ENCODE measurements at places on chromosomes 4 and X.

- DNase-seq: no peak
Measured at GRCh38 chr4:47945930-47946726, 31.7 kb upstream of the NFXL1 start.

DNA sequence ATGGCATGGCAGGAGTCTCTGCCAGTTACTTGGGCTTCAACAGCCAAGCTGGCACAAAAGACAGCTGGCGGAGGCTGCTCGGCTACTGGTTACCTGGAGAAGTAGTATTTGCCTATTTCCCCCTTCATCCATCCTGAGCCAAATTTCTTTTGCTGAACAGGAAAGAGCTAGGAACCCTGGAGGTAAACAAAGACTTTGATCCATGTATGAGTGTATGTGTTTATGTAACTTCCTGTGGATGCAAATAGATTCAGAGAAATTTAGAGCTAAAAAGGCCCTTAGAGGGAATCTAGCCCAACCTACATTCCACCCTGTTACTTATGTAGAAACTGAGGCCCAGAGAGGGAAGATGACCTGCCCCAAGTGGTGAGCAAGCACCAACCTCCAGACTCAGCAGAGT lies 11.2 kb downstream of the AWAT2 start:
- no peak for DNase-seq

GRCh38 chrX:12441381-12442128 lies 303.3 kb downstream of the FRMPD4 start:
- DNase-seq: no peak

DNA sequence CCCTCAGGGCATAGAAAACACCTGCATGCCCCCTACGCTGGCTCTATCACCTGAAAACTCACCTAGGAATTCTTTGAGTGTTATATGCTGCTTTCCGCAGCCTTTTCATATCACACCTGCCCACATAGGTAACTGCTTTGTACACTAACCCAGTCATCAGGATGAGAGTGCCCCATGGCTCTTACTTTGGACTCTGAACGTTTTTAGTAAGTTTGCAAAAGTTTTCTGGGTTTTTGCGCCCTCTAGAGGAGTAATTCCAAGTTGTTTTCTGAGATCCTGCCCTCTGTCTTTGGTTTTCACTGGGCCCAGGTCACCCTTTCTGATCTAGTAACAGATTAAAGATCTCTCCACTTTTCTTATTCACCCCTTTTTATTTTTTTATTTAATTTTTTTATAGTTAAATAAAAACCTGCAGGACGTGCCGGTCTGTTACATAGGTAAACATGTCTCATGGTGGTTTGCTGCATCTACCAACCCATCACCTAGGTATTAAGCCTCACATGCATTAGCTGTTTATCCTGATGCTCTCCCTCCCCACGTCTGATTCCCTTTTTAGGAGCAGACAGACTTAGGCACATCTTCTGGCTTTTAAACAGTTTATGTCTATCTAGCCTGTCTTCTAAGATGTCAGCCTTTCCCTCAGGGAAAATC lies 139.2 kb downstream of the NWD2 start:
- peak; percentile 56 for DNase-seq

DNA sequence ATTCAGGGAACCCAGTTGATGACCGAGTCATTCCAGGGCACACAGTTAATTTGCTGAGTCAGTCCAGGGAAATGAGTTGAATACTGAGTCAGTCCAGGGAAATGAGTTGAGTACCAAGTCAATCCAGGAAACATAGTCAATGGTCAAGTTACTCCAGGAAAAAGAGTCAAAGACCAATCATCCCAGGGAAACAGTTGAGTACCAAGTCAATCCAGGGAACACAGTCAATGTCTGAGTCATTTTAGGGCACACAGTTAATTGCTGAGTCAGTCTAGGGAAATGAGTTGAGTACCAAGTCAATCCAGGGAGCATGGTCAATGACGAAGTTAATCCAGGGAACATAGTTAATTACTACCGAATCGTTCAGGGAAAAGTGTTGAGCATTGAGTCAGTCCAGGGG lies 754.4 kb downstream of the NLGN4X start:
- DNase-seq: no peak

- DNase-seq: no peak
Measured at GRCh38 chr4:159117564-159117963, 14.7 kb downstream of the RAPGEF2 start.

GRCh38 chrX:102491766-102492165 lies 20.2 kb upstream of the TCP11X2 start:
- no peak for DNase-seq

- DNase-seq: no peak
Measured at GRCh38 chrX:103513476-103514108, 5.7 kb downstream of the RAB40A start.

DNA sequence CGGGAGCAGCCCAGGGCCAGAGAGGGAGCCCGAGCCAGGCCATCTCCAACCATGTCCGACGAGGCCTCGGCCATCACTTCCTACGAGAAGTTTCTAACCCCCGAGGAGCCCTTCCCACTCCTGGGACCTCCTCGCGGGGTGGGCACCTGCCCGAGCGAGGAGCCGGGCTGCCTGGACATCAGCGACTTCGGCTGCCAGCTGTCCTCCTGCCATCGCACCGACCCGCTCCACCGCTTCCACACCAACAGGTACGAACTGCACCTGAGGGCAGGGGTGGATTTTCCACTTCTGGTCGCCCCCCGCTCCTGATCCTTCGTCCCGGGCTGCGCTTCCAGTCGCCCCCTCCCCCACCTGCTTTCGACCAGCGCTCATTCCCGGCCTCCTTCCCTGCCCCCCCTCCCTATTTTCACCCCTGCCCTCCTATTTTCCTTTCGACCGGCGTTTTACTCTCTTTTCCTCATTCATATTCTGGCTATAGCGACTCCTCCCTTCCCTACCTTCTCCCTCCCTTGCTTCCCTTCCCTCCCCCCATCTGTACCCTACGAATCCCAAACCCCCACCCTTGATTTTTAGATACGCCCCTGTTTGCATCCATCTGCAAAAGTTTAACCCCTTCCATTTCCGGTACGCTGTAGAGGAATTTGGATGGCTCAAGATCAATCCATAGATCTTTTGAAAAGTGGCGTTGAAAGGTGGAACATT lies 633 bp downstream of the FAM199X start:
- DNase-seq: no peak

DNA sequence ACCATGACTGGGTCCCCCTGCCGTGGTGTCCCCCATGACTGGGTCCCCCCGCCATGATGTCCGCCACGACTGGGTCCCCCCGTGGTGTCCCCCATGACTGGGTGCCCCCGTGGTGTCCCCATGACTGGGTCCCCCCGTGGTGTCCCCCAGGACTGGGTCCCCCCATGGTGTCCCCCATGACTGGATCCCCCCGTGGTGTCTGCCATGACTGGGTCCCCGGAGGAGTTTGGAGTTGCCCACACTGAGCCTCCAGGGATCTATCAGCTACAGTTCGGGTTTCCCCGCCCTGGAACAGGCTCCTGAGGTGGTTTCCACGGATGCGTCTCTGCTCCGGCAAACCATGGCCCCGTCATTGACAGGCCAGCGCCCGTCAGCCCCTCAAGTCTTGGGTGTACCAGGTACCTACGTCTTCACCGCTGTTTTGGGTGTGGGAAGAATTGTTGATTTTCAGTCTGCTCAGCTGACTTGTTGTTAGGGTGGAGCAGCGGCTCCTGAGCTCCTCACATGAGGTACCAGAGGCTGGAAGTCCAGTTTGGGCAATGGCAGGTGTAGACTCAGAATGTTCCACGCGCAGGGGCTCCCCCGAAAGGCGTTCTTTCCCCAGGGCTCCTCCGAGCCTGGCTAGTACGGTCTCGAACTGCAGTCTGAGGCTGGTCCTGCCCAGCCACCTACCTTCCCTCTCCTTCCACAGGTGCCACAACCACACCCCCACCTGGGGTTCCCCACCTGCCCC lies 8.3 kb upstream of the PDE6B start:
- no peak for DNase-seq

DNA sequence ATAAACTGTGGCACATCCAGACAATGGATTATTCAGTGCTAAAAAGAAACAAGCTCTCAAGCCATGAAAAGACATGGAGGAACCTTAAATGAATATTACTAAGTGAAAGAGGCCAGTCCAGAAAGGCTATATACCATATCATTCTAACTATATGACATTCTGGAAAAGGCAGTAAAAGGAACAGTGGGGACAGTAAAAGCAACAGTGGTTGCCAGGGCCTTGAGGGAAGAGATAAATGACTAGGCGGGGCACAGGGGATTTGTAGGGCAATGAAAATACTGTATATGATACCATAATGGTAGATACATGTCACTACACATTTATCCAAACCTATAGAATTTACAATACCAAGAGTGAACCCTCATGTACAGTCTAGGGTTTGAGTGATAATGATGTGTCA lies 115.3 kb downstream of the ATP8A1 start:
- DNase-seq: peak; percentile 4

GRCh38 chr4:38610521-38610920 lies 53.5 kb upstream of the KLF3 start:
- DNase-seq: no peak

GRCh38 chr4:6281436-6282313 lies 12.0 kb downstream of the WFS1 start:
- no peak for DNase-seq

DNA sequence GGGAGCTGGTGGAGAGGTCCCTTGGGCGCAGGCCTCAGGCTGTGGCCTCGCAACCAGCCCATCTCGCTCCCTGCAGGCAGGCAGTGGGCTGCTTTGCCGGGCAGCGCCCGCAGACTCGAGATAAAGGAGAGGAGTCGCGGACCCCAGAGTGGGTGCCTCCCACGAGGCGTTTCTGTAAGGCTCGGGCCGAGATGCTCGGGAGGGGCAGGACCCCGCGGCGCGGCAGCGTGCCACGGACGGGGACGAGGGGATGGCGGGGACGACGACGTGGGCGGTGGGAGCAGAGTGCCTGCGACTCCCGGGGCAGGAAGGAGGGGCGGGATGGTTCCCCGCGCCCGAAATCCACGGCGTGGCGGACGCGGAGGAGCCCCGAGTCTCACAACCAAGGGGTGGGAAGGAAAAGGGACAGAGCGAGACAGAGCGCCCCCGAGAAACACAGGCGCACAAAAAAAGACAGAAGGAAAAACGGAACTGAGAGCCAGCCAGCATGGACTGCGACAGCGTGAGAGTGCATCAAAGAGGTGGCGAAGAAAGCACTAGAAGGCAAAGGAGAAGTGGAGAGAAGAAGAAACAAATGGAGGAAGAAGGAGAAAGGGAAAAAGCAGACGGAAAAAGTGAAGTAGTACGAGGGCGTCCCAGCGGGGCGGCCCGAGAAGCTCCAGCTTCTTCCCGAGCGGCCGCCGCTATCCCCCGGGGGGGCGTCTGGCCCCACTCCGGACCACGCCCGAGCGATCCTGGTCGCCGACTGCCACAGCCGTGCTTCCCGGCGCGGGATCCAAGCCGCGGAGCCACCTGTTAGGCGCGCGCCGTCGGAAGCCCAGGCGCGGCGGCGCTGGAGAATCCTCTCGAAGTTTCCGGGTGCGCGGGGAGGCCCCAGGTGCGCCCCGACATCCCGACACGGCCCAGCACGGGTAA lies 1.5 kb downstream of the BEND4 start:
- DNase-seq: no peak

GRCh38 chr4:169582706-169583105 lies 29.7 kb downstream of the NEK1 start:
- DNase-seq: no peak

DNA sequence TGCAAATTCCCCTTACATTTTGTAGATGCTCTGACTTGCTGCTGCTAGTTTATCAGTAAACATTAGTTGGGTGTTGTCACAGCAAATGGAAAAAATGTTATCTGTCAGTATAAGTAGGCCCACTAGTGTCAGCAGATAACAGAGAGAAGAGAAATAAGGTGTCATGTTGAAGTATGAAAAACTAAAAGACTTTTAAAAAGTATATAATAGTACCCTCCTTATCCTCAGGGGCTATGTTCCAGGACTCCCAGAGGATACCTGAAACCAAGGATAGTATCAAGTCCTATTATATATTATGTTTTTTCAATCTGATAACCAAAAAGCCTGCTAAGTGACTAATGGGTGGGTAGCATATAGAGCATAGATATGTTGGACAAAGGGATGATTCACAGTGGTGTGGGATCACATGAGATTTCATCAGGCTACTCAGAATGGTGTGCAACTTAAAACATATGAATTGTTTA lies 11.6 kb upstream of the BMP2K start:
- DNase-seq: peak; percentile 96

- no peak for DNase-seq
Measured at GRCh38 chrX:9997041-9997440, 29.9 kb downstream of the CLDN34 start.

- peak; percentile 30 for DNase-seq
Measured at GRCh38 chrX:155893521-155893920, 12.4 kb downstream of the VAMP7 start.

GRCh38 chrX:41382714-41383645 lies 49.0 kb downstream of the DDX3X start:
- DNase-seq: no peak

- DNase-seq: no peak
Measured at GRCh38 chr4:185839194-185839712, 27.3 kb upstream of the SORBS2 start.

DNA sequence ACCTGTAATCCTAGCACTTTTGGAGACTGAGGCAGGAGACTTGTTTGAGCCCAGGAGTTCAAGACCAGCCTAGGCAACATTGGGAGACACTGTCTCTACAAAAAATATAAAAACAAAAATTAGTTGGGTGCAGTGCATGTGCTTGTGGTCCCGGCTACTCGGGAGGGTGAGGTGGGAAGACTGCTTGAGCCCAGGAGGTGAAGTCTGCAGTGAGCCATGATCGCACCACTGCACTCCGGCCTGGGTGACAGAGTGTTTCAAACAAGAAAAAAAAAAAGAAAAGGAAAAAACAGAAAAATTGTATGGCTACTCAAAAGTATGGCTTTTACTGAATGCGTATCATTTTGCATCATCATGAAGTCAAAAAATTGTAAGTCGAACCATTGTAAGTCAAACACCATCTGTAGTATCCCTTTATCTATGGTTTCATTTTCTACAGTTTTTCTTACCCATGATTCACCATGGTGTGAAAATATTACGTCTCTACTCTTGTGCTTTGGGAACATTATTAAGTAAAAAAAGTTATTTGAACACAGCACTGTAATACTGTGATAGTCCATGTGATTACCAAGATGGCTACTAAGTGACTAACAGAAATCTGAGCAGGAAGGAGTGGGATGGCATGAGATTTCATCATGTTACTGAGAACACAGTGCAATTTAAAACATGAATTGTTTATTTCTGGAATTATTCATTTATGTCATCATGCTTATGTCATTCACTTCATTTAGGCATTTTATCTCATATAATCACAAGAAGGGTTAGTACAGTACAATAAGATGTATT lies 26.5 kb upstream of the MANBA start:
- no peak for DNase-seq

- no peak for DNase-seq
Measured at GRCh38 chr4:85544751-85545150, 69.8 kb downstream of the ARHGAP24 start.

Measured in hematopoietic multipotent progenitor cell treated with erythropoietin and hydrocortisone succinate and interleukin-3 and kit ligand, for 8 days (in vitro differentiated cells).